ENCODE measurements at places on chromosomes 12 and 14.
A peak's percentile ranks its signal among the peaks of the same experiment; 100 is the strongest.

GRCh38 chr14:57769863-57770523 is 95.9 kb downstream of the SLC35F4 start:
- no peak overlapping the region for H3K4me3 ChIP-seq
- no peak for DNase-seq
- H3K4me1 ChIP-seq: no peaks in the 10 kb centered on the region
- no peaks in the 10 kb centered on the region for H3K27me3 ChIP-seq

GRCh38 chr12:110780448-110780847 is 37.8 kb upstream of the PPP1CC start:
- peaks cover 19% of the 10 kb centered on the region for H3K4me1 ChIP-seq
- peak; percentile 21 for DNase-seq
- no peaks in the 10 kb centered on the region for H3K27me3 ChIP-seq
- no peaks in the 10 kb centered on the region for H3K36me3 ChIP-seq

DNA sequence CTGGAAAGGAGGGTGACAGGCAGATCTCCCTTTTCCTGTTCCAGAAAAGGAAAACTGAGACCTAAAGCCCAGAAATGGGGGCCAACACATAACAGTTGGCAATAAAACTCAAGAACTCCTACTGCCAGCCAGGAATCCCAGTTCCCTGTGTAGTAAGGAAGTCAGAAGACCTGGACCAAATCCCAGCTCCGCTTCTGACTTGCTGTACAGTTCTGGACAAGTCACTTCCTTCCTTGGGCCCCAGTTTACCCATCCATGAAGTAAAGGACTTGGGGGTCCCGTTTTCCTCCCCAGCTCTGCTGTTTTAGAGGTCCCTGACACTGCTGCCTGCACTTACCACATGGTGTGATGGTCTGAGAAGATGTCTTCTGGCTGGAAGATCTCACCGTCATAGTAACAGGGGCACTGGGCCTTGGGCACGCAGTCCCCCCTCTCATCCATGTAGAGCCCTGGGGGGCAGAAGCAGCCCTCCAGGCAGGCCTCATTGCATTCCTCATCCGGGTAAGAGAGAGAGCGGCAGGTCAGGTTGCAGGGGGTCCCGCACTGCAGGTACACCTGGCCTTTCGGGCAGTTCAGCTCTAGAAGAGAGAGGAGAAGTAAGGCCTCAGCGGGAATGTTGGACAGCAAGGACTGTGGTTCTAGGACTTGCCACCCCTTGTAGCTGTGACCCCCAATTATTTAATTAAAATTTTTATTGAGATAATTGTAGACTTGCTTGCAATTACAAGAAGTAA is 72.1 kb downstream of the VWF start:
- no peak overlapping the region for H3K4me3 ChIP-seq
- no peaks in the 10 kb centered on the region for H3K36me3 ChIP-seq
- H3K27ac ChIP-seq: no peak overlapping the region
- H3K4me1 ChIP-seq: peaks cover 5% of the 10 kb centered on the region
- no peak for DNase-seq

DNA sequence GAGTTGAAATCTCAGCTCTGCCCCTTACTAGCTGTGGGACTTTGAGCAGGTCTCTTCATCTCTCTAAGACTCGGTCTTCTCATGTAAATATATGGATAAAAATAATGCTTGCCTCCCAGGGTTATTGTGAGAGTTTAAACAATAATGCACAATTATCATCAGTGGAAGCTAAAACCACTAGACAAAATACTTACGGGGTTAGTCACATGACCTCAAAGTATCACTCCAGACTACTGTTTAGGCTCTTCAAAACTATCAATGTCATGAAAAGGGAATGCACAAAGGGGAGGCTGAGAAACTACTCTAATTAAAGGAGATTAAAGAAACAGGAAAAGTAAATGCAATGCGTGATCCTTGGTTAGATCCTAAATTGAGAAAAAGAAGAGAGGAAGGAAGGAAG is 24.5 kb upstream of the TSPAN11 start:
- H3K27me3 ChIP-seq: no peaks in the 10 kb centered on the region
- H3K4me1 ChIP-seq: no peaks in the 10 kb centered on the region
- no peak overlapping the region for H3K4me3 ChIP-seq
- no peak overlapping the region for H3K27ac ChIP-seq
- H3K36me3 ChIP-seq: no peaks in the 10 kb centered on the region

DNA sequence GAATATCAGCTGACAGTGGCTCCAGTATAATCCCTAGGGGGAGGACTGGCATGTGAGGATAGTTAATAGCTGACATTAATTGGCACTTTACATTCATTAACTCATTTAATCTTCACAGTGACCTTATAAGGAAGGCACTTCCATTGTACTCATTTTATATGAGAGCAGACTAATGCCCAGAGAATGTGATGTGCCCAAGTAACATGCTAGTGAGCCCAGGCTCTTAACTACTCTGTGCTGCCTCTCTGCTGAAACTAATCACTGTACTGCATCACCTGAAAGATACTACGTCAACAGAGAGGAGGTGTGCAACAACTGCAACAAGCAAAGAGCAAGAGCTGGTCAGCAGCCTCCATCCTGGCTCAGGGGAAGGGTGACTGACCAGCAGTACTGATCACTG is 40.1 kb downstream of the GALNT4 start:
- no peak overlapping the region for H3K4me3 ChIP-seq
- H3K27me3 ChIP-seq: no peaks in the 10 kb centered on the region
- H3K36me3 ChIP-seq: peaks cover 8% of the 10 kb centered on the region
- no peak overlapping the region for H3K27ac ChIP-seq
- H3K4me1 ChIP-seq: no peaks in the 10 kb centered on the region
- no peak for DNase-seq

GRCh38 chr12:46676797-46677520 is 148.8 kb downstream of the SLC38A4 start:
- no peaks in the 10 kb centered on the region for H3K36me3 ChIP-seq
- no peak overlapping the region for H3K27ac ChIP-seq
- H3K27me3 ChIP-seq: no peaks in the 10 kb centered on the region
- H3K4me1 ChIP-seq: no peaks in the 10 kb centered on the region
- H3K4me3 ChIP-seq: no peak overlapping the region

GRCh38 chr14:24535737-24536136 is 27.7 kb upstream of the CMA1 start:
- no peaks in the 10 kb centered on the region for H3K4me1 ChIP-seq
- no peaks in the 10 kb centered on the region for H3K27me3 ChIP-seq
- no peaks in the 10 kb centered on the region for H3K36me3 ChIP-seq
- DNase-seq: no peak
- H3K4me3 ChIP-seq: no peak overlapping the region

- H3K27ac ChIP-seq: no peak overlapping the region
- no peak overlapping the region for H3K4me3 ChIP-seq
- no peaks in the 10 kb centered on the region for H3K4me1 ChIP-seq
- no peaks in the 10 kb centered on the region for H3K27me3 ChIP-seq
- no peaks in the 10 kb centered on the region for H3K36me3 ChIP-seq
- no peak for DNase-seq
Measured at GRCh38 chr12:130459916-130460315, 122.2 kb downstream of the PIWIL1 start.

GRCh38 chr14:55123852-55124639 is 5.0 kb upstream of the LGALS3 start:
- H3K27ac ChIP-seq: no peak overlapping the region
- peaks cover 5% of the 10 kb centered on the region for H3K4me1 ChIP-seq
- peaks cover 2% of the 10 kb centered on the region for H3K36me3 ChIP-seq
- DNase-seq: no peak

GRCh38 chr12:72388322-72388721 is 116.2 kb downstream of the TRHDE start:
- no peak overlapping the region for H3K27ac ChIP-seq
- H3K4me1 ChIP-seq: no peaks in the 10 kb centered on the region
- no peak for DNase-seq
- no peak overlapping the region for H3K4me3 ChIP-seq
- H3K27me3 ChIP-seq: no peaks in the 10 kb centered on the region
- H3K36me3 ChIP-seq: no peaks in the 10 kb centered on the region

DNA sequence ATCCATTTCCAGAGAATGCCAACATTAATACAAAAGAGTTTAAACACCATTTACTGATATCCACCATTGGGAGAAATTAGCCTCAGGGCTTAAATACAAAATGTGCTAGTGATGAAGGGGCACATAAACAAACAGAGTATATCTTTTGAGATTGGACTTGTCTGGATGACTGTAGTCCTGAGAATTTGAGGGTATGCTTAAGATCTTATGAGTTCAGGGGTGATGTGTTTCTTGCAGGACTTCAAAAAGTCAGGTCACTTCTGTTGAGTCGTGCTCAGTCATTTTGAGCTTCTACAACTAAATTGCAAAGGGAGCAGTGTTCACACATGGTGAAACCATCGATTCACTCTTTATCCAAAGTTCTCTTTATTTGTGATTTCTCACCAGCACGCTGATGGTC is 425.7 kb downstream of the ATP23 start:
- no peak for DNase-seq
- H3K4me1 ChIP-seq: no peaks in the 10 kb centered on the region
- H3K27ac ChIP-seq: no peak overlapping the region
- H3K27me3 ChIP-seq: no peaks in the 10 kb centered on the region

DNA sequence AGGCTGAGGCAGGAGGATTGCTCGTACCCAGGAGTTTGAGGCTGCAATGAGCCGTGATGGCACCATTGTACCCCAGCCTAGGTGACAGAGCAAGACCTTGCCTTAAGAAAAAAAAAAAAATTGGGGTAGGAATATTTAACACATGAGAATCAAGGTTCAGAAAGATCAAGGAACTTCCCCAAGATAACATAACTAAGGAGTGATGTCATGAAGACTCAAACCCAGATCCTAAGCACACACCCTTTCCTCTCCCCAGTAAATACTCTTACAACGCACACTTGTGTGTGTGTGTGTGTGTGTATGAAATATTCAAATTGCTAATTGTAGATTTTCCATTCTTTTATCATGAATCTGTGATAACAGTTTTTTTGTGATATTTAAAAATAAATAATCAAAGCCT is 90.6 kb upstream of the NUDT4 start:
- H3K27ac ChIP-seq: no peak overlapping the region
- H3K4me3 ChIP-seq: no peak overlapping the region
- H3K4me1 ChIP-seq: no peaks in the 10 kb centered on the region
- no peaks in the 10 kb centered on the region for H3K36me3 ChIP-seq
- H3K27me3 ChIP-seq: no peaks in the 10 kb centered on the region
- no peak for DNase-seq

GRCh38 chr12:27762757-27763156 is 17.3 kb upstream of the KLHL42 start:
- no peaks in the 10 kb centered on the region for H3K27me3 ChIP-seq
- no peak overlapping the region for H3K27ac ChIP-seq
- H3K36me3 ChIP-seq: no peaks in the 10 kb centered on the region
- H3K4me3 ChIP-seq: no peak overlapping the region
- H3K4me1 ChIP-seq: no peaks in the 10 kb centered on the region

GRCh38 chr14:76950055-76951020 is 78.2 kb downstream of the IRF2BPL start:
- H3K27me3 ChIP-seq: no peaks in the 10 kb centered on the region
- no peak overlapping the region for H3K27ac ChIP-seq
- DNase-seq: no peak
- no peak overlapping the region for H3K4me3 ChIP-seq
- H3K4me1 ChIP-seq: peaks cover 30% of the 10 kb centered on the region

DNA sequence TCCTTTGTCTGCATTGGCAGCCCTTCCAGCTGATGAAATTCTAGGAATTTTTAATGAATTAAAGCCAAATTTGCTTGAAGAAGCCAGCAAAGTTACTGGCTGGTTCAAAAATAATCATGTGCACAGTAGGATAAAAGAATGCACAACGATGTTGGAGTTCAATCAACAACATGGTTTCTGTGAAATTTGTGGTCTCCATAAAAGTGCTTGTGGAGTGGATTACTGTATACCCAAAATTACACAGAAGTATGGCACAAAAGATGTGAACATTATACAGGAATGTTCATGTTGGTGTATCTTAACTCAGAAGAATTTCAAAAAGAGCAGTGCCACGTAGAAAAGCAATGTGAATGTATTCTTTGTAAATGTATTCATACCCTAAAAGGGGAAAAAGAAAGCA is 105.0 kb upstream of the METAP2 start:
- no peak overlapping the region for H3K4me3 ChIP-seq
- H3K27me3 ChIP-seq: no peaks in the 10 kb centered on the region
- H3K27ac ChIP-seq: no peak overlapping the region
- no peaks in the 10 kb centered on the region for H3K4me1 ChIP-seq
- H3K36me3 ChIP-seq: no peaks in the 10 kb centered on the region

GRCh38 chr14:92391726-92392125 is 68.8 kb downstream of the SLC24A4 start:
- DNase-seq: no peak
- no peaks in the 10 kb centered on the region for H3K36me3 ChIP-seq
- no peak overlapping the region for H3K4me3 ChIP-seq
- no peaks in the 10 kb centered on the region for H3K27me3 ChIP-seq
- no peaks in the 10 kb centered on the region for H3K4me1 ChIP-seq

- H3K27ac ChIP-seq: no peak overlapping the region
- H3K36me3 ChIP-seq: no peaks in the 10 kb centered on the region
- no peaks in the 10 kb centered on the region for H3K4me1 ChIP-seq
- no peak overlapping the region for H3K4me3 ChIP-seq
Measured at GRCh38 chr12:105279460-105280056, 43.6 kb upstream of the APPL2 start.

DNA sequence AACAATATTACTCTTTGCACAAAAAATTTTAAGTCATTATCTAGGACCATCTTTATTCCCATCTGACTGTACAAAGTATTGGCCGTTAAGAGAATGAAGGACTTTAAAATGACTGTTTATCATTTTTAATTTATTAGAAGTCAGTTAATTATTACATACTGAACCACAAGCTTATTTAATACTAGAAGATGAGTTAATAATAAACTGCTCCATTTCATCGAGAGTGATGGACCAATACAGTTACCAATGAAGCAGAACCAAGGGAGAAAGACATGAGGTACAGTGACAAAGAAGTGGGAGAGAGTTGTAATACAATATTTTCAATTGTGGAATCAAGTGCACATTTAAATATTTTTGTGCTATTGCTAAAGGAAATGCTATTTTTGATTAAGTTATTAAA is 83.3 kb downstream of the PTPRO start:
- H3K36me3 ChIP-seq: no peaks in the 10 kb centered on the region
- H3K4me3 ChIP-seq: no peak overlapping the region
- H3K27me3 ChIP-seq: no peaks in the 10 kb centered on the region
- no peak overlapping the region for H3K27ac ChIP-seq

GRCh38 chr14:32896979-32897697 is 41.5 kb upstream of the NPAS3 start:
- H3K4me1 ChIP-seq: no peaks in the 10 kb centered on the region
- no peak for DNase-seq
- no peaks in the 10 kb centered on the region for H3K36me3 ChIP-seq
- peak overlapping the region; percentile 33 for H3K4me3 ChIP-seq

GRCh38 chr14:61768240-61768639 is 6.0 kb downstream of the SNAPC1 start:
- H3K36me3 ChIP-seq: peaks cover 5% of the 10 kb centered on the region
- H3K4me3 ChIP-seq: no peak overlapping the region

GRCh38 chr12:45670346-45671065 is 59.0 kb upstream of the ARID2 start:
- peak overlapping the region; percentile 19 for H3K4me3 ChIP-seq
- no peak overlapping the region for H3K27ac ChIP-seq
- peaks cover 17% of the 10 kb centered on the region for H3K4me1 ChIP-seq
- no peaks in the 10 kb centered on the region for H3K36me3 ChIP-seq
- no peak for DNase-seq
- H3K27me3 ChIP-seq: no peaks in the 10 kb centered on the region

GRCh38 chr14:22226381-22226780 is 362.6 kb downstream of the DAD1 start:
- H3K4me1 ChIP-seq: no peaks in the 10 kb centered on the region
- no peaks in the 10 kb centered on the region for H3K36me3 ChIP-seq
- no peak overlapping the region for H3K4me3 ChIP-seq
- H3K27ac ChIP-seq: no peak overlapping the region
- DNase-seq: no peak
- H3K27me3 ChIP-seq: no peaks in the 10 kb centered on the region

Data from effector memory CD4-positive, alpha-beta T cell (primary cell).